ENCODE measurements at places on chromosomes 4 and X.

DNA sequence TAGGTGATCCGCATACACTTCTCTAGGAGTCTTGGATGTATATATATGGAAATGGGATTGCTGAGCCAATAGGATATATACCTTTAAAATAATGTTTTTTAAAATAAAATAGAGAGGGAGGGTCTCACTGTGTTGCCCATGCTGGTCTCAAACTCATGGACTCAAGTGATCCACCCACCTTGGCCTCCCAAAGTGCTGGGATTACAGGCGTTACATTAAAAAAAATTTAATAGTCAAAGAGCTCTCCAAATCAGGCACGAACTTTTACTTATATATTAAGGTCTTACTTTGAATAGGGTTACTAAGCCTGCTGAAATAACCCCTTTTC, 109.0 kb downstream of the GNL3L start:
- no peak for DNase-seq

DNA sequence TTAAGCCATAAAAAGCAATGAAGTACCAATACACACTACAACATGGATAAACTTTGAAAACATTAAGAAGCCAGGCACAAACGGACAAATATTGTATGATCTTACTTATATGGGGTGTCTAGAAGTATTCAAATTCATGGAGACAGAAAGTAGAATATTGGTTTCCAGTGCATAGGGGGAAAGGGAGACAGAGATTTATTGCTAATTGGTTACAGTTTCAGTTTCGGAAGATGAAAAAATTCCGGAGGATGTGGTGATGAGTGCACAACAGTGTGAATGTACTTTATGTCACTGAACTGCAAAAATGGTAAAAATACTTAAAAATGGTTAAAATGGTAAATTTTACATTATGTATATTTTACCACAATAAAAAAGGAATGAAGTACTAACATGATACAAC, 5.1 kb upstream of the PRDX4 start:
- DNase-seq = no peak

DNA sequence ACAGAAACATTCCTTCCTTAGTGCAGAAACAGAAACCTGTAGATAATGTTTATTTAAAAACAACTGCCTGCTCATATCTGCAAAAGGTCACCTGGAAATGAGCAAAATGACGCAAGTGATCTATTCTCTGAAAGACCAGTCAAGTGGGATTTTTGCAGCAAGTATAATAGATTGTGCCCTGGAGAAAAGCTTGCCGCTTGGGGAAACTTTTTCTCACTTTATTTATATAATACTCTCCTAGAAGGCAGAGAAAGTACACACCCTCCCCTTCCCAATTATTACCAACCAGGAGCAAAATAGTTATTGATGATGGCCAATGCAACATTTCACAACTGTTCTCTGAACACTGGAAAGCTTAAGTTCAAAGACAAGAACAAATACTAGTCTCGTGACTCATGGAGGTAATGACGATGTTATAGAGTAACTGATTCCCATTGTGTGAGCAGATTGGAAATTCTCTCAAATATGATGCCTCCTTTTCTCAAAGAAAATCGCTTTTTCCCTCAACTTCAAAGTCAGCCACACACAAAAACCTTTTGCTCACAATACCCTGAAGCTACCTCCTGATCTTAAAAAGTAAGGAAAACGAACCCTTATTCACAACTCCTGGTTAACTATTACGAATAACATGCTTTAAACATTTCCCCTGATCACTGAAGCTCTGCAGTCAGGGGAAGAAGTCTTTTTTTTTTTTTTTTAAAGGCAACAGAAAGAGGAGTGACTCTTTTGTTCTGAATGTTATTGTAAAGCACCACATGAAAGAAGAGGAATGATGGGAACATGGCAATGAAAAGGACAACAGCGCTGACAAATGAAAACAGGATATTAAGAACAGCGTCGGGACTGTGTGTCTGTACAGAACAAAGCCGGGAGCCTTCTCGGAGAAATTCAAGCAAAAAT, 41.0 kb downstream of the MID1 start:
- DNase-seq = no peak

DNA sequence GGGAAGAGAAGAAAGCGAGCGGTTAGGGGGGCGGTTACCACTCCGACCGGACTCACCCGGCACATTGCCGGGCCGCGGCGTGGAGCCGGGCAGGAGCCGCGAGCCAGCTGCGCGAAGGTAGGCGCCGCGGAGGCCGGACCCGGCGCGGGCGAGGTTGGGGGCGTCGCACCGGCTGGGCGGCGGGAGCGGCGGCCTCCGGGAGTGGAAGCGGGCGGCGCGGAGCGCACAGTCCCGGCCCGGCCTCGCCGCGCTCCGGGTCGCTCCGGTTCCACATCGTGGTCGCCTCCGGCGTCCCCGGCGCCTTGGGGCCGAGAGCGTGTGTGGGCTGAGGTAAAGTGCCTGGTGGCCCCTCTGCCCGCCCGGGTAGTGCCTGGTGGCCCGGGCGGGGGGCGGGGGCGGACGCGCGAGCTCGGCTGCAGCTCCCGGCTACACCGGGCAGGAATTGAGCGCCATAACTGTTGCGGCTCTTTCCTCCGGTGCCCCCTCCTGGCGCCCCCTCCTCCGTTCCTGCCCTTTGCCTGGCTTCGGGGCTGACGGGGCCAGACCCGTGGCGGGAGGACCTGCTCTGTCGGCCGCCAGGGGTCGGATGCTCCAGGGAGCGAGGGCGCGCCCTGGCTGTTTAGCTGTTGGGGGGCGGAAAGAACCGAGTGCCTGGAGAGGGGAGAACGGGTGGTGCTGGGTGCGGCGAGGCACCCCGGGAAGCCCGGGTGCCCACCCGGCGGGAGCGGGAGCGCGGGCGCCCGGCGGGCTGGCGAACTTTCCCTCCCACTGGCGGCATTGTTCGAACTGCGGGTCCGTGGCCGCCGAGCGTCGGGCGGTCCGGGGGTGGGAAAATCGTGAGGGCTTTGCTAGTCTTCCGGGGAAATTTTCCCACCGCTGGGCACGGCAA, 626 bp downstream of the JADE3 start:
- DNase-seq = no peak

GRCh38 chrX:53494436-53494835, 60.3 kb upstream of the HSD17B10 start:
- DNase-seq = no peak

DNA sequence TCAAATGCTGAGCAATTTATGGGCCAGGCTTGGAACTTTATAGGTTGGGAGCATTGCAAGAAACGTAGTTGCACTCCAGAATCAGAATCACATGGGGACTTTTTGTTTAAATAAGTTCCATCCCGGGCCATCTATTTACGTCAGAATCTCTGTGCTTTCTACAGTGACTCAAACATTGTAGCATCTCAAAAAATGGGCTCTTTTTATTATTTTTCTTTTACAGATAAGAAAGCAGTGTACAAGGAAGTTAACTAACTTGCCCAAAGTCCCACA, 10.2 kb downstream of the CC2D2A start:
- no peak for DNase-seq

DNA sequence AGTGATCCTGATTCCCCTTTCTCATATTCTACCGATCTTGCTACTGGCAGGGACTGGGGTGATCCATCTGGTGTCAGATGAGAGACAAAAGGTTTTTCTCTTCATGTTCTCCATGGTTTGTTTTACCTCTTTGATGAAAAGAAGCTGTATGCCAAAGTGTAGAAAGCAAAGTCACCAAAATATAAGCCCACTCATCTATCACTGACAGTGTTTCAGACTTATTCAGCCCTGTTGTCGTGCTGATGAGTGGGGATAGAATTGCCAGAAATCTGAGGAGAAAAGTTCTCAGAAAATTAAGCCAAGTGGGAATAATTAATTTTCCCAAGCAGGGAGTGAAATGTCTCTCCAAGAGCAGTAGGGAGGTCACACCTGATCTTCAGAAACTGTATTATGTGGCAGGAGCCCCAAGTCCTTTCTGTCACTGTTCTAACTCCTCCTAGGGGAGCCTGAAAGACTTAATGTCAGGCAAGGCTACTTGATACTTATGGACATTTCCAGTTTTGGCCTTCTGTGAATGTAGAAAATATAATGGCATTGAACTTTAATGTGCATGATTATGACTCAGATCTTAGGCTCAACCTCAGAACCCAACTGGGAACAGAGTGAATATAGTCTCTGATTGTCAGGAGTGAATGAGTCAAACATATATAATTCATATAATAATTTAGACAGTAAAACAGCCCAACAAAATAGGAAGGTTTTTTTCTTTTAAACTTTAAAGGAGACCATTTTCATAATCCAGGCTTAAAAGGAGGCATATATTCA, 298.1 kb downstream of the ANKRD50 start:
- DNase-seq = no peak

DNA sequence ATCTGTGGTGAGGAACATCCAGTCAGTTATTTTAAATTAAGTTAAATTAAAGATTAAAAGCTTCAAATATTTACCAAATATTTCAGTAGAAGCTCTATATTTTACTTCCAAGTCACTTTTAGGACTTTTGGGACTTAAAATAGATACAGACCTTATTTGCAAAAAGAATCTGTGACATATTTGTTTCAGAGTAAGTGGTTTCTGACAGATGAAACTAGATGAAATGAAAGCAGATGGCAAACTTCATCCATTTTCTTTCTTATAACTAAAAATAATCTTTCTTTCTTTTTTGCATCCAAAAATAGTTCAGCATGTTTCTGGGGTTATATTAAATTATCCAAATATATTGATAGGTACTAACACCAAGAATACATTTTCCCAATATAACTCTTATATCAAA, 6.6 kb upstream of the UTP3 start:
- DNase-seq = no peak

DNA sequence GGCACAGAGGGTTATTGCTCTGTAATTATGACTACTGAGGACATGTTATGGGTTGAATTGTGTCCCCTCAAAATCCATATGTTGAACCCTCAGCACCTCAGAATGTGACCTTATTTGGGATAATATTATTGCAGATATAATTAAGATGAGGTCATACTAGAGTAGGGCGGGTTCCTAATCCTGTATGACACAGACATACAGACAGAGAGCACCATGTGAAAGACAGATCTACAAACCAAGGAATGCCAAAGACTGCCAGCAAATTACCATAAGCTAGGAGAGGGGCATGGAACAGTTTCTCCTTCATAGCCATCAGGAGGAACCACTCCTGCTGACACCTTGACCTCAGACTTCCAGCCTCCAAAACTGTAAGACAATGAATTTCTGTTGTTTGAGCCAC, 115.2 kb upstream of the OTUD4 start:
- no peak for DNase-seq

DNA sequence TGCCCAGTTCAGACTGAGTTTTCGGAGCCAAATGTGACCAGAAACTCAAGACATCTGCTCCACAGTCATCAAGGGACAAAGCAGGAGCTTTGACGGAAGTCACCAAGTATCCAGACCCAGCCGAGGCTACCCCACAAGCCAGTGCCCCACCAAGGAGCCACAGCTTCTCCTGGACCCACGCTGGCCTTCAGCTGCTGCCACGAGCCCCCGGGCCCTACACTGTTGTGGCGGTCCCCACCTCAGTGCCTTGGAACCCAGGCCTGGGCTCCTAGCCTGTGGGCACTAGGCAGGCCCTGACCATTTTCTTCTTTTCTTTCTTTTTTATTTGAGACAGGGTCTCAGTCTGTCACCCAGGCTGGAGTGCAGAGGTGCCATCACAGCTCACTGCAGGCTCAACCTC, 82.1 kb upstream of the NKX1-1 start:
- DNase-seq = no peak

GRCh38 chrX:17028356-17028755, 81.9 kb downstream of the REPS2 start:
- DNase-seq = no peak

- DNase-seq = no peak
These were observed 75.3 kb upstream of the RAPGEF2 start for GRCh38 chr4:159027535-159027934.

- DNase-seq = no peak
These were observed 228.7 kb upstream of the ANKRD50 start for GRCh38 chr4:124941267-124941666.

- no peak for DNase-seq
These were observed 615.4 kb upstream of the ZFP42 start for GRCh38 chr4:187380181-187380581.

DNA sequence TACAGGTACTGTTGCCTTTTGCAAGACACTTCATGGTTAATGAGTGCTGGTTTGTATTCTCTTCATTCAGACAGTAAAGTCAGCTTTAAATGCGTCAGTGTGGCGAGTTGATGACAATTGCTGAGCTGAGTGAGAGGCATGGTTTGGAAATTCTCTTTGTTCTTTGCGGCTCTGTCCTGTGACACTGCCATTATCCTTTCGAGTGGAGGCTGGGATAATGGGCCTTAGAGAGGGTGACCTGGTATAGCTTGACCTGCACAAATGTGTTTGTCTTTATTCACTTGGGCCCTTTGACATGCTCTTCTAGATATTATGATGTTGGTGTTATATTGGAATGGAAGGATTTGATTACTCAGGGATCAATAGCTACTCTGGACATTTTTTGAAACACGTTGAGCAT, 208.5 kb upstream of the FAT1 start:
- no peak for DNase-seq

GRCh38 chr4:154722262-154722661, 21.5 kb upstream of the LRAT start:
- DNase-seq = no peak

DNA sequence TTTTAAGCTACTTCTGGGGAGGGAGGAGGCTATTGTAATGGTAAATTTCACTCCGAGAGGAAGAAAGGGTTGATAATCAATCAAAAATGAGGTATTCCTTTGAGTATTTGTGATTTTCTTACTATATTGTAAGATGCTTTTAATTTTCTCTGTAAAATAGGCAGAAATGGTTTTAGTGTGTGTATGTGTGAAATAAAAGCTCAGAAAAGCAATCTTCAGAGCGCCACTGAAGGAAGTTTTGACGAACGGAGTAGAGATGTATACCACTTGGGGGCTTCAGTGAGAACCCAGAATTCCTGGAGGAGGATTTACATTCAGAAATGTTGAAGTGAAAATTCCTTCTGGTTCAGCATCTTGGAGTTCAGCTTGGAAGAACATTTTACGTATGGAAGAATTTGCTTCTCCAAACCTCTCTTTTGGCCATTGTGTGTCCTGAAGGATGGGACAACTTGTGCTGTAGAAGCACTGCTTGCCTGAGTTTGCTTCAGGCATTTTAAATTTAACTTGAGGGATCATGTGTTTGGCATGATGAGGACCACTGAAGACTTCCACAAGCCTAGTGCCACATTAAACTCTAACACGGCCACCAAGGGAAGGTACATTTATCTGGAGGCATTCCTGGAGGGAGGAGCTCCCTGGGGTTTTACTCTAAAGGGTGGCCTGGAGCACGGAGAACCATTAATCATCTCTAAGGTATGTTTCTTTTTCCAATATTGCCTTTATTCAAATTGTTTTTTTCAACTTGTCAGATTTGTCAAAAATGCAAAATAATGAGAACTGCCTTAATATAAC, 695 bp downstream of the SHROOM3 start:
- no peak for DNase-seq
